ENCODE measurements at places on chromosomes 1 and 21.

- no peak for DNase-seq
Measured at GRCh38 chr1:33872275-33872674, 8.4 kb downstream of the HMGB4 start.

GRCh38 chr1:48644190-48644900 lies 132.3 kb downstream of the BEND5 start:
- no peak for DNase-seq

- no peak for DNase-seq
Measured at GRCh38 chr1:234881893-234882771, 246.5 kb downstream of the TOMM20 start.

DNA sequence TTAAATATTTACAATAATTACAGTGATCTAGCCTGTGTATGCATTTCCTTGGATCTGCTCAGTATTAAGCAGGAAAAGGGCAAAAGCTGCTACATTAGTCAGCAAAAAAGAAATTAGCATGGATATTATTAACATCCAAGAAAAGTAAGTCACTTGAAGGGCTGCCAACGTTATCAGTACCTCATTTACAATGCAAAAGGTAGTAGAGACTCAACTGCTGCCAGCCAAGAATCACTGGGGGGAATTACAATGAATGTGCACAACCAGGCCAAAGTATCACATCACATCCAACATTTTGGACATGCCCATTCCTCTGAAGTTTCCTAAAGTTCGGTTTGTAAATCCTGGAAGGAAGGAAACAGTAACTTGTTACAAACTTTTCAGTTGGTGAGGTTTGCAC lies 1.9 kb downstream of the CNN3 start:
- no peak for DNase-seq

DNA sequence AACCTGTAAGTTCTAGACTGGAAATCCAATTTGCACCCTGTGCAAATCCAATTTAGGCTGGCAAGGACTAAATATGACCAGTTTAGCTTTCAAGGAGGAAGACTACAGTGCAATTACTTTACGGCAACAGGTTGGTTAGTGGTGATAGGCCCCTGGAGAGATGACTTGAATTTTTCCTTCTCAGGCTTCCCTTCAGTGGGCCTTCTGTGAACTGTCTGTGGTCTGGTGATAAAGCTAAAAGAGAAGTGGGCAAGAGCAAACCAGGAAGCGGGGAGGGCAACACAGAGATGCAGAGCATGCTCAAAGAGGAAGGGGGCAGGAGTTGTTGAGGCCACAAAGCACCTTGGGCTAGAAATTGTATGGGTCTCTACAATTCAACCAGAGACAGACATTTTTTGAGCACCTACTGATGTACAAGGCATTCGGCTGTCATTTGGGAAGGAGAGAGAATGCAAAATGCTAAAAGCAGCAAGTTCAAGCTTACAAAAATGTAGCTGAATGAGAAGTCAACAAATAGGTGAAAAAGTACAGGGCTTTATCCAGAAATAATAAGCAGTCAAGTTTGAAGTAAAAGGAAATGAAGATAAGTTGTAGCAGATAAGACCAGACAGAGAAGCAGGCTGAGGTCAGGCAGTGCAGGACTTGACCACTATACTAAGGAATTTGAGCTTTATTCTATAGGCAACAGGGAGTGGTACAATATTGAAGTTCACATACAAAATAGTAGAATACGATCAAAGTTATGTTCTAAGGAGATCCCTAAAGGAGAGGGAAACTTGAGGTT lies 23.9 kb downstream of the INPP5B start:
- no peak for DNase-seq

DNA sequence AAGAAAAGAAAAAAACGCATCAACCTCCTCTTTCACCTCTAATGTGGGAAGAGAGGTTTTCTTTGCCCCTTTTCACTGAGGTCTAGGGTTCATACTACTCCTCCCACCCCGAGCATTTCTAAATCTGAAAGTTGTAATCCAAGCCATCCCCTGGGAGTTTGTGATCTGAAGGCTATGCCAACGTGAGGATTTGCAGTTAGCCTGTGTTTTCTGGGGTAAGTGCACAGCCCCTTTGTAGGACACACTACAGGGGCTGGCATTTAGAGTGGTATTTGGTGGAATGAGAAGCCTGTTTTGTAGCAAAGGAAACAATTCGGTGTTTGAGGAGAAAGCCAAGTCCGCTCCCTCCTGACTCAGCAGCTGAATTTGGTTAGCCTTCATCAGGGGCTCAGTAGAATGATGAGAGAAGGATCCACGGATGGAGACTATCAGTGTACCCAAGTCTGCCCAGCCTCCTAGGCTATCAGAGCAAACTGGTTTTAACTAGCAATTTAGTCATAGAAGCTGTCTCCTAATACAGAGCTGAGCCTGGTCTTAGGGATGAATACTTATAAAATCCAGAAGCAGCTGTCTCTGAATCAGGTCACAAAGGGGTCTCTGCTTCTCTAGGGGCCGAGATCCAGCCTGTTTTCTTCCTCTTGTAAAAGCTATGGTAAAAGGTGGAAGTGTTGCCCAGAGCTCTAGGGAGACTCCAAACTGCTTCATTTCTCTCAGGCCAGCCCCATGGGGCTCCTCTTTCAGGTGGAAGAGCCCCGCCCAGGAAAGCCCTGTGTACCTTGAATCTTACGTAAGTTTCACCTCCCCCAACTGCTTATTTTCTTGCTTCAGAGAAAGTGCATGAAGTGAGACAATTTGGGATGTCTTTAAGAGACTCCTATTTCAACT lies 2.1 kb downstream of the PCP4L1 start:
- no peak for DNase-seq

- DNase-seq = no peak
Measured at GRCh38 chr21:14685568-14685967, 139.5 kb upstream of the SAMSN1 start.

- peak; percentile 44 for DNase-seq
Measured at GRCh38 chr1:231420959-231421545, 1.0 kb downstream of the EGLN1 start.

GRCh38 chr1:218642033-218642948 lies 297.2 kb downstream of the TGFB2 start:
- no peak for DNase-seq

- no peak for DNase-seq
Measured at GRCh38 chr1:159981351-159982055, 27.5 kb upstream of the SLAMF9 start.

GRCh38 chr1:65267683-65268082 lies 41.7 kb upstream of the DNAJC6 start:
- DNase-seq = no peak

- DNase-seq = no peak
Measured at GRCh38 chr21:34700605-34701004, 31.8 kb downstream of the CLIC6 start.

- no peak for DNase-seq
Measured at GRCh38 chr21:44589094-44589493, 3.2 kb downstream of the KRTAP10-6 start.

- no peak for DNase-seq
Measured at GRCh38 chr21:20507783-20508182, 490.4 kb upstream of the NCAM2 start.

GRCh38 chr1:195415584-195415983 lies 1192.7 kb downstream of the KCNT2 start:
- DNase-seq = peak; percentile 10

- no peak for DNase-seq
Measured at GRCh38 chr1:223180731-223181321, 37.8 kb upstream of the TLR5 start.

DNA sequence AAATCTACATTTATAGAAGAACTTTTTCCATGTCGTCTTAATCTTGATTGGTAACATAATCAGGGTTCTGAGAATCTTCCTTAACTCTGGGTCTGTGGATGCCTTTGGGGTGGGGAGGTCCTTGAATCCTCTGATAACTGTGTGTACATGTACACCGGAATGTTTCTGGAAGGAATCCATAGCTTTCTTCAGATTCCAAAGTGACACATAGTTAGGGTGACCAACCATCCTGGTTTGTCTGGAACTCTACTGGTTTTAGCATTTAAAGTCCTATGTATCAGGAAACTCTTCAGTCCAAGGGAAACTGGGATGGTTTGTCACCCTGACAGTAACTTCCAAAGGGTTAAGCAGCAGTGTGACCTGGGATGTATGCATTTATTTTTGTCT lies 16.8 kb downstream of the STRIP1 start:
- no peak for DNase-seq

- peak; percentile 72 for DNase-seq
Measured at GRCh38 chr1:109214695-109215623, 1.2 kb downstream of the SARS1 start.

GRCh38 chr1:152034654-152035538 lies 1.9 kb downstream of the S100A11 start:
- peak; percentile 72 for DNase-seq

DNA sequence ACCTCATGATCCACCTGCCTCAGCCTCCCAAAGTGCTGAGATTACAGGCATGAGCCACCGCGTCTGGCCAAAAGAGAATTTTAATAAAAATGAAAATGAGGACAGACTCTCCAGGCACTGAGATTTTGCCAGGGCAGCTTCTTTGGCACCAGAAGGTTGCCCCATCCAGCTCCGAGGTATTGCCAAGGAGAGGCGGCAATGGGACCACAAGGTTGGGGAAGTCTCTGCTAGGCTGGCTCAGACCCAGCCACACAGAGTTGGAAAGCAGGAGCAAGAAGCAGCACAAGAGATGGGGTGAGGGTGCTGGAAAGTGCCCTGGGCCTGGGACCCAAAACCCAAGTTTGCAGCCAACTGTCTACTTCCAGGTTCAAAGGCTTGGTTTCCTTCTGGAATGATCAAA lies 200.9 kb downstream of the HHIPL2 start:
- no peak for DNase-seq

GRCh38 chr1:110208916-110209645 lies 1.0 kb upstream of the KCNC4 start:
- DNase-seq = no peak

DNA sequence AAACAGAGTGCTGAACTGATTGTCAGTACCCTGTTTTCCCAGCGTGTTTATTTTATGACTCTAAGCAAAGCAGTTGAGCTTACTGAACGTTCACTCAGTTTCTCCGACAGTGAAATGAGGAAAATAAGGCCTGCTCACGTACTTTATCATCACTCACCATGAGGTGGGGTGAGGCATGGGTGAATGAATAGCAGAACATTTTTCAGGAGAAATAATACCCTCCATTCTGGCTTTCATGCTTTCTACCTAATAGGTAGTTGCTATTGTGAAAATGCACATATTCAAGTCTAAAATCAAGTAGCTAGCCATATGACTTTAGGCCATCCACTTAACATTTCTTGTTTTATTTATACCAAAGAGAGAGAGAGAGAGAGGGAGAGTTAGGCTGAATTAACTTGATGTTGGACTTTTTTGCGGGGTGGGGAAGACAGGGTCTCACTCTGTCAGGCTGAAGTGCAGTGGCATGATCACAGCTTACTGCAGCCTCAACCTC lies 178.2 kb downstream of the VPS13D start:
- DNase-seq = no peak

DNA sequence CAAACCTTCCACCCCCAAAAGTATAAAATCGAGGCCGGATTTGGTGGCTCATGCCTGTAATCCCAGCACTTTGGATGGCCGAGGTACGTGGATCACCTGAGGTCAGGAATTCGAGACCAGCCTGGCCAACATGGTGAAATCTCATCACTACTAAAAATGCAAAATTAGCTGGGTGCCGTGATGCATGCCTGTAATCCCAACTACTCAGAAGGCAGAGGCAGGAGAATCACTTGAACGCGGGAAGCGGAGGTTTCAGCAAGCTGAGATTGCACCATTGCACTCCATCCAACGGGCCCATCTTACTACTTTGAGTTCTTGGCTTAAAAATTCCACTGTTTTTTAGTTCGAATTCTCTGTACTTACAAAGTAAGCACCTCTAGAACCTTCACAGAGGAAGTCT lies 11.0 kb downstream of the KLHDC8A start:
- no peak for DNase-seq

DNA sequence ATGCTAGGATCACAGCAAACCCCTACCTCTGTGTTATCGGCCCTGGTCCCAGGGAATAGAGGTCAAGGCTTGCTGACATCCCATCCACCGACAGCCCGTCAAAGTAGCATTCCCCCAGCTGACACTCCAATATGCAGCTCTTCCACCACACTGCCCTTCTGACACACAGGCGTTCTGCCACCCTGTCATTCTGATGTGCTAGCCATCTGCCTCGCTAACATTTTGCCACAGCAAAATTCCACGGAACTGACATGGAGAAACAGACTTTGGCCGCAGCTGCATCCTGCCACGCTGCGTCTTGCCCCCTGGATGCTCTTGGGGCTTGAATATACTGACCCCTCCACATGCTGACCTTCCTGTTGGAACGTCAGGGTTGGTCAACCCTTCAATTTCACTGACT lies 163.2 kb upstream of the CSF3R start:
- no peak for DNase-seq

- DNase-seq = peak; percentile 91
Measured at GRCh38 chr21:39788383-39788782, 43.4 kb downstream of the IGSF5 start.

- DNase-seq = no peak
Measured at GRCh38 chr1:244369256-244370057, 82.3 kb downstream of the ADSS2 start.
